ENCODE measurements at places on chromosomes 13 and 19. TPM values are rescaled to one million over a fixed set of nuclear protein-coding genes. Genes with fewer than 3 reads are reported as not detected.
A peak's percentile ranks its signal among the peaks of the same experiment; 100 is the strongest.

DNA sequence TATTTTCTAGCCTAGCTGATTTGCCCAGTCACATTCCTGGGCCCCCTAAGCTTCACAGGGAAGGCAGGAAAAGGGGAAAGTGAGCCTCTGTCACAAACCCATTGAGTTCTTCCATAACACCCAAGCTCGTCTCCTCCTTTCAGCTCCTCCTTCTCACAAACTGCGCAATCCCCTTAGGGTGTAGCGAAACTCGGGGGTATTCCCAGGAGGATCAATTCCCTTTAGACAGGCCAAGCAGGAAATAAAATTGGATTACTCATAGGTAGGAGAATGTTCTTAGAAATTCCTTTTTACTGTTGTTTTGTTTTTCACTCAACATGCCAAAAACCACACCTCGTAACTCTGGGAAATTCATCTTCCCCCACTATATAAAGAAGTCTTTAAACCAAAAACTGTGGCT, 139.3 kb downstream of the IRS2 start:
- DNase-seq: no peak

GRCh38 chr13:45046445-45046844, 57.1 kb downstream of the GPALPP1 start:
- no peak for DNase-seq

DNA sequence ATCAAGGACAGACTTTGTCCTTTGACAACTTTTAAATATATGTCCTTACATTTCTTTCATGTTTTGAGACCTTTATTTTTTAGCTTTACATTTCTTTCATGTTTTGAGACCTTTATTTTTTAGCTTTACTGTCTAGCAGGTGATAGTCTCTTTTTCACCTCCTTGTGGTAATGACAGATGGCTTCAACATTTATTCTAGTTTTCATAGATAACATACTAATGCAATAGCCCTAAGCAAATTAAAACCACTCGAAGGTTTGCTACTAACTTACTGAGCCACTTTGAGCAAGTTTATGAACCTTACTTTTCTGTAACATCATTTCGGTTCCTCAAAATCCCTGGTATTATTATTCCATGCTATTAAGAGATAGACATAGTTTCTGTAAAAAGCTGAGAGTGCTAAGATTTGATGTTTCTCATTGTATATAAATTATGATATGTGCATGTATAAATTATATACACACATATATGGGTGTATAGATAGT, 4.5 kb downstream of the DACH1 start:
- no peak for DNase-seq

GPR183 gene
- total RNA-seq: 106 TPM

PRSS57 gene
- total RNA-seq: not detected

DNA sequence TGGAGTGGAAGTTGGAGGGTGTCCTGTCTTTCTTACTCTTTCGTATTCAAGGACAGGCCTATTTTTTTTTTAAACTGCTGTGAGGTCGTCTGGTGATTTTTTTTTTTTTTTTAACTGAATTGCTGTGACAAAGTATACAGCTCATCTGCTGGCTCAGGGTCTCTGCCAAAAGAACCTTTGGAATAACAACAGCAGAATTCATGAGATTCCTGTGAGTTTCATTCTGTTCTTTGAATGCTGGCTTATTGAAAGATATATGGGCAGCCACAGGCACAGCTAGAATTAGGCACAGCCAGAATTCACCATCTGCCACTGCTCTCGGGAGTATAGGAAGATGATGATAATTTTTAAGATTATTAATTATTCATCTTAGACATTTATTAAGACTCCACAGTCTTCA, 21.4 kb upstream of the FRY start:
- DNase-seq: no peak

DNA sequence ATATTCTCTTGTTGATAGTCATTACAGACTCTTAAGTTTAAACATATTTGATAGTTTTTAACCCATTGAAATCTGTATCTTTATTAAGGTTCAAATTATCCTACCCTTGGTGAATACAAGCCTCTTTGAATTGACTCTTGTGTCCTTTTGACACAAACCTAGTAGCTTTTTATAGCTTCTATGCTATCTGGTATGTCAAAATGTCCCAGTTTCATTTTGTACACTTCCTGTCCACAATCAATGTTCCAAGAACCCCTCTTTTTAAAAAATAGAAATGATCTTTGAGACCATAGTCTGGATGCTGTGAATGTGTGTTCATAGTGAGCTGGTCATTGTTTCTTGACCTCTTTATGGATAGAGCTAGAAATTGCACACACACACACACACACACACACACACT, 39.2 kb upstream of the FGF14 start:
- no peak for DNase-seq

ARRDC2 gene
- total RNA-seq: 77.2 TPM

RFXAP gene
- 7.9 TPM for total RNA-seq

NOVA2 gene
- not detected for total RNA-seq

- DNase-seq: peak; percentile 100
Measured at GRCh38 chr19:54190503-54191010, 551 bp upstream of the TSEN34 start.

DNA sequence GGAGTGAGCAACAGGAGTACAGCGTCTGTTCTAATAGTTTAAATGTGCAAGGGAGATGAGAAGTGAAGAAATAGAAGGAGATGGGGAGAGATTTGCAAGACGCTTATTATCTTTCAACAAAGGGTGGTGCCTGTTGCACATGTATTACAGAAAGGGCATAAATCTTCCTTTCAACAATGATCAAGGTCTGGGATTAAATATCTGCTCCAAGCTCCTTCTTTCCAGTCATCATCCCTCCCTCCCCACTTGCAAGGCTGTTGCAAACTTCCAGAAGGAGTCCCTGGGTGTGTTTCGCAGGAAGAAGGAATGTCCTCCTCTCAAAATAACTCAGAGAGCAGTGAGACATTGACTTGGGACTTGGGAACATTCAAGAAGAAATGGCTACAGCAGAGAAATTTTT, 63.5 kb upstream of the MYCBP2 start:
- DNase-seq: no peak

- DNase-seq: no peak
Measured at GRCh38 chr19:35320065-35320713, 8.8 kb upstream of the CD22 start.

GRCh38 chr13:42495255-42495654, 78.7 kb upstream of the TNFSF11 start:
- no peak for DNase-seq

KLK4 gene
- not detected for total RNA-seq

DNA sequence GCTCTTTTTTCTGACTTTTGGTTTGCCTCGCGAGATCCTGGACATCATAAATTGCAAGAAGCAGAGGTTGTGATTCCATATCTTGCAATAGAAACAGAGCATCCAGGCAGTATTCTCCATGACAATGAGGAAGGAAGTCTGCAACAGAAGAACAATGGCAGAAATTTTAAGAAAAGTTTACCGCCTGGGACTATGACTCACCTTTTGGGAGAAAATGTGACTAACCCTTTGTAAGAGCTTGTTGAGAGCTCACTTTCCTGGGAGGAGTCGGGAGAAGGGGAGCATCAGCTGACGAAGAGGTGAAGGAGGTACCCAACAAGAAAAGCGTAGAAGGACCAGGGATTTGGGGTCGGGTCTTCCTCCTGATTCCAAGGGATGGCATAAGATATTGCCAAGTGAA, 34.3 kb upstream of the TNFSF11 start:
- DNase-seq: no peak

- no peak for DNase-seq
Measured at GRCh38 chr19:48405850-48406249, 12.4 kb downstream of the GRIN2D start.

All from naive thymus-derived CD4-positive, alpha-beta T cell (primary cell).